ENCODE measurements at places on chromosomes 16 and 17. TPM values are rescaled to one million over a fixed set of nuclear protein-coding genes. Genes with fewer than 3 reads are reported as not detected.

DNA sequence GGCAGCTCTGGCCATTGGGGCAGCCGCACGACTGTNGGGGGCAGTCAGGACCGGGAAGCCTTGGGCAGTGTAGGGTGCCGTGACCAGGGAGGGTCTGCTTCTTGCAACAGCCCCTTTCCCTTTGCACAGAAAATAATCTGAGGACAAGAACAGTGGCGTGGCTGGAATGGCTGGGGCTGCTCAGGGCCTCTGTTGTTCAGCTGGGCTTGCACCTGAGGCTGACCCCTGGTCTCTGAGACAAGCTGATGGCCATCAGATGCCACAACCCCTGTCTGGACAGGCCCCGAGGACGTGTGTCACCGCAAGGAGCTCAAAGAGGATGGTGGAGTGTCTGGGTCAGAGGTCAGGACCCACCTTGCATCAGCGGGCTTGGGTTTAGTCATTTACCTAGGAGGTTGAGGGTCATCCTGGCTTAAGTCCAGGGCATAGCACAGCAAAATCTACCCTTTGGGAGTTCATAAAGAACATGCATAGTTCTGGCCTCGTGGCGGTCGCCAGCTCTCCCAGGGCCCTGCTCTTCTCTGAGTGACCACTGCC, 46.9 kb downstream of the METRNL start:
- no peak for DNase-seq

DNA sequence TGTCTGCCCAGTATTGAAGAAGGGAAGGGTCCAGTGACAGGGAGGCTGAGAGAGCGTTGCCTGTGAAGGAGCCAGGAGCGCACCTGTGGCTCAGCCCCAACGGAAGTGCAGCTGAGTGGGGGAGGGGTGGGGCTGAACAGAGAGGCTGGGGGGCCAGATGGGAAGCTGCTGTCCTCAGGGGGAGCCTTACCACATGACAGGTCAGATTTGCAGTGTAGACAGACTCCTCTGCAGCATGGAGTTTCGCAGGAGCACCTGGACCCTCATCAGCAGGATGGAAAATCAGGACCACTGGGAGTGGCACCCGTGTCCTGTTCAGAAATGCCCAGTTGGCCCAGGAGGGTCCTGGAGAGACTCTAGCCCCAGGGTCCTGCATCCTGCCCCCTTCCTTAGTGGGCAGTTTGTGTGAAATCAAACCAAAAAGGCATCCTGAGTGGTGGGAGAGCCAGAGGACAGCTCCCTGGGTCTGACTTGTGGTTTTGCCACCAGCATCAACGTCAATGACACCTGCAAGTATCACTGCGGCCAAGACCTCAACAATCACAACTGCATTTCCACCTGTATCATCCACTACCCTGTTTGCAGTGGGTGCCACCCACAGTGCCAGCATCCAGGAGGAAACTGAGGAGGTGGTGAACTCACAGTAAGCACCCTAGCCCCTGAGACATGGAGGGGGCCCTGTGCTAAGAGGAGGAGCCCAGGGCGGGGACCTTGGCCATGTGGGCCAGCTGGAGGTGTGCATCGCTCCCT, 7.8 kb downstream of the CD300A start:
- DNase-seq, result no peak

- DNase-seq, result peak; percentile 79
Observed at GRCh38 chr17:46822388-46822921, 4.0 kb upstream of the WNT3 start.

KIF18B gene
- 27.1 TPM for total RNA-seq

PRSS8 gene
- total RNA-seq, result 77.0 TPM
